ENCODE measurements at places on chromosomes 5 and 9. TPM values are rescaled to one million over a fixed set of nuclear protein-coding genes. Genes with fewer than 3 reads are reported as not detected.

The CDC25C gene
- total RNA-seq = 0.54 TPM

The SLC6A3 gene
- not detected for total RNA-seq

The GPR151 gene
- total RNA-seq = not detected

The FASTKD3 gene
- 10.7 TPM for total RNA-seq

The SLC45A2 gene
- total RNA-seq = not detected

The PCDHGA5 gene
- 0.32 TPM for total RNA-seq

The FOXE1 gene
- not detected for total RNA-seq

The GRXCR2 gene
- not detected for total RNA-seq

The DDX31 gene
- 13.3 TPM for total RNA-seq

The MAP1B gene
- total RNA-seq = 82.1 TPM

All from cardiac atrium fibroblast (primary cell).